NCI-H146 (cell line): ENCODE measurements at places on chromosomes 16 and 17.

GRCh38 chr16:86882586-86883280 is 304.4 kb downstream of the FOXL1 start:
- no peak for DNase-seq

DNA sequence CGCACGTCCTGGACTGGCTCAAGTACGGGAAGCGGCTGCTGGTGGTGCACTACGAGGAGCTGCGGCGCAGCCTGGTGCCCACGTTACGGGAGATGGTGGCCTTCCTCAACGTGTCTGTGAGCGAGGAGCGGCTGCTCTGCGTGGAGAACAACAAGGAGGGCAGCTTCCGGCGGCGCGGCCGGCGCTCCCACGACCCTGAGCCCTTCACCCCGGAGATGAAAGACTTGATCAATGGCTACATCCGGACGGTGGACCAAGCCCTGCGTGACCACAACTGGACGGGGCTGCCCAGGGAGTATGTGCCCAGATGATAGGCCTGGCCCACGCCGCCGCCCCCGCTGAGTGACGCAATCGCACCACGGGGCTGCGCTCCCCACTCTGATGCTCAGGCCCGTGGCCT is 50.2 kb downstream of the WSCD1 start:
- no peak for DNase-seq

- DNase-seq: peak; percentile 30
Observed at GRCh38 chr17:29929006-29929532, 959 bp downstream of the SSH2 start.

DNA sequence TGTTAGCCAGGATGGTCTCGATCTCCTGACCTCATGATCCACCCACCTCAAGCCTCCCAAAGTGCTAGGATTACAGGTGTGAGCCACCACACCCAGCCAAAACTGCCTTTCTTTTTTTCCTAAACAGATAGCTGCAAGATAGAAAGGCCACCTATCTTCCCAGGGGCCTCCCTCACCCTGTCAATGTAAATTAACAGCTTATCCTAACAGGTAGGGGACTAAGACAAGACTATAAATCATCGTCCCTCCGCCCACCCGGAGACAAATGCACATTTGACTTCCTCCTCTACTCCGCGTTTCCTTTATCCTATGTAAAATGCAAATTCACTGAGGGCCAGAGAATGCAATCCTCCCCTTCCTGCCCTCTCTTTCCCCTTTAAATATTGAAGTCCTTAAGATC is 71.4 kb downstream of the MARF1 start:
- DNase-seq: no peak

DNA sequence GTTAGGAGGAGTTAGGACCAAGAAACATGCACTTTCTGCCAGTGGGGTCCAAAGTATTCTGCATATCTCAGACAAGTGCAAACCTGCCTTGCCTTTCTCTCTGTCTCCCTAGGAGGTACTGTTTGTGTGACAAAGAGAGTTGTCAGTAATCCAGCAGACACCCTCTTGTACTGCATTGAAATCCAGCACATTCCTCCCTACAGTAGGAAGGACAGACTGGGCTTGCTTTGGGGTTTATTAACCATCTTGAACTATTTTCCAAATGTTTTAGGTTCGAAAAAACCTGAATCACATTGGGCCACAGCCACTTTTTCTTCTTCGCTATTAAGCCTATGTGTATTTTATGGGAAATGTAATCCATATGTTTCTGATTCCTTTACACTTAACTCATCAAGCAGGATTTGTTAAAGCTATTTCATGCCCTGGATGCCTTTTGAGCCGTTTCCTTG is 204.2 kb upstream of the KCNJ16 start:
- no peak for DNase-seq

GRCh38 chr17:12958786-12959185 is 59.0 kb downstream of the ELAC2 start:
- DNase-seq: no peak

DNA sequence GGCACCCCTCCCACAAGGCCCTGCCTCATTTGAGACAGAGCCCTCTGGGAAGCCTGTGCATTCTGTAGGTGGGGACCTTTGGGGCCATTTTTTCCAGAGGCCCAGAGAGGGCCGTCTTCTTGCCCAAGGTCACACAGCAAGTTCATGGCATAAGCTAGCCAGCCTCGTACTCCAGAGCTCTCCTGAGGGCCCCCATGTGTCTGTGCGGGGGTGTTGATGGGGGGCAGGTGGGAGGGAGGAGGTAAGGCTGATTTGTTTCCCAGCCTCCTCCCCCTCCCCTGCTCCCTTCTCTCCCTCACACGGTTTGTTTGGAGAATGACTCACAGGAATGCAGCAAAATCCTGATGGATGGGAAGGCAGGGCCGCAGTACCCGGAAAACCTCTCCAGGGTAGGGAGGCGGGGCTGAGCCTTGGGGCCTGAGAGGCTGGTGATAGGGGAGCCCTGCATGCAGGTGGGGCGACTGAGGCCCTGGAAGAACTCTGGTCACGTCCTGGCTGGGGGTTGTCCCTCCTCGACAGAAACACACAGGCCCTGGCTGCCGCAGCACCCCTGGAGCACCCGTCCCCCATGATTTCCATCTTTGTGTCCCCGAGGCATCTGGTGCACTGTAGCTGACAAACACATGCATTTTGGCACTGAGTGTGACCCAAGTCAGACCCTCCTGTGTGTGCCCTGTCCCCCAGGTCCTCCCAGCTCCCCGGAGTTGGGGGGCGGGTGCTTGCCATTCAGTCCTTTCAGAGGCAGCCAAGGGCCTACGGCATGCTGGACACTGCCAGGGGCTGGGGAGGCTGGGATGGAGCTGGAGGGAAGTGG is 29.7 kb downstream of the RAI1 start:
- DNase-seq: no peak

DNA sequence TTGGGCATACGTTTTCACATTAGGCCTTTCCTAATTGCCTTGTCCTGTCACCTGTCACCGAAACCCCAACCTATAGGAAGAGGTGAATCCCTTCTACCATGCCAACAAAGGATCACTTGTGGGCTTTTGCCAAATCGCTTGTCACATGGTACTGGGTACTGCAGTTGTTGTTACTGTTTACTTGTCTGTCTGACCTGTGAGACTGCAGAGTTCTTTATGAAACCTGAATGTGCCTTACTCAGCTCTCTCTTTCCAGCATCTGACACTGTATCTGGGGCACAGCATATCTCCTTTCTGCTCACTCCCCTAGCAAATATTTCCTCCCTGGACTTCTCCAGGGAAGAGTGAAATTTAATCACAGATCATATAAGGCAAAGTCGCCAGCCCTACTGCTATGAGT is 1272.4 kb downstream of the CDH8 start:
- no peak for DNase-seq

GRCh38 chr16:60246086-60246485 is 1512.0 kb upstream of the GOT2 start:
- no peak for DNase-seq

DNA sequence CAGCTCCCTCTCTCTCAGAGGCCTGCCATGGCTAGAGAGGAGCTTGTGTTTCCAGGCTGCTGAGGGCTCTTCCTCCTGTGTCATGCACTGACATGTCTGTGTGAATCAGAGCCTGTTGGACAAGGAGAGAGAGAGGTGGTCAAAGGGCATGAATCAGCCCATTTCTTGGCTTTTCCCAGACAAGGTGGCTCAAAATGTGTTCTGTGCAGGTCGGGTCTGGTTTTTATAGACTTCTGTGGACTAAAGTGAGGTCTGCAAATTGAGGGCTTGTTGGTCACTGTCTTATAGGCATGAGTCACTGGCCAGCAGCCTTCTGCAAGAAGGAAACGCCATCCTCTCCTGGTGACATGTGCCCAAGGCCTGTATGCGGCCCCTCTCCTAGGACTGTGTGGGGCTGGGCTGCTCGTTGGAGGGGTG is 97.9 kb downstream of the FOXL1 start:
- no peak for DNase-seq

- peak; percentile 73 for DNase-seq
Observed at GRCh38 chr17:43021741-43022512, at the start of gene VAT1. Gene VAT1 (minus strand): TSS chr17:43022385. CDS start chr17:43022322, 63 bp downstream.

DNA sequence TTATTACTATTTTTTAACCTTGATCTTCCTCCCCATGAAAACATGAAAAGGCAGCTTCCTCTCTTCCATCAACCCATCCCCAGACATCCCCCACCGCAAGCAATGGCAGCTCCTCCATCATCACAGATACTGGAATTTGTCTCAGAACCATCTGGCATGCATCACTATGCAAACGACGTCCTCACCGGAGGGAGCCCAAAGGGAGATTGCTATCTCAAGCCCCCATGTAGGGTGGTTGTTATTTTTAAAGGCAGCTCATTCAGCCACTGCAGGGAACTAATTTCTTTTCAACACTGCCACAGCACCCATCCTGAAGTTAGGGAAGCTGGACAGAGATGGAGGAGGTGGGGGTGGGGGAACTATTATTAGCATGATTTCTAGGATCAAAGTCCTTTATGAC is 222.5 kb downstream of the FOXL1 start:
- DNase-seq: no peak

DNA sequence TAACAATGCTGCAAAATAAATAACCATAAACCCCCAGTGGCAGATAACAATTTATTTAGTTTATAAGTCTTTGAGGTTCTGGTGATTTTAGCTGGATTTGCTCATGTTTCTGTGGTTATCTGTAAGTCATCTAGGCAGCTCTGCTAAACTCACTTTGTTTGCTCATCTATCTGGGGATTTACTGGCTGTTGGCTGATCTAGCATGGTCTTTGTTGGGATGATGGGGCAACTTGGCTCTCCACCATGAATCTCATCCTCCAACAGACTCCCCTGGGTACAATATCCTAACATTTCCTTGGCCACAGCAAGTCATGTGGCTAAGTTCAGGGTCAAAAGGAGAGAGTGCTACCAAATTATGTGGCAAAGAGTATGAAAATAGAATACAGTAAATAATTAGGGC is 359.3 kb downstream of the CA10 start:
- DNase-seq: no peak

DNA sequence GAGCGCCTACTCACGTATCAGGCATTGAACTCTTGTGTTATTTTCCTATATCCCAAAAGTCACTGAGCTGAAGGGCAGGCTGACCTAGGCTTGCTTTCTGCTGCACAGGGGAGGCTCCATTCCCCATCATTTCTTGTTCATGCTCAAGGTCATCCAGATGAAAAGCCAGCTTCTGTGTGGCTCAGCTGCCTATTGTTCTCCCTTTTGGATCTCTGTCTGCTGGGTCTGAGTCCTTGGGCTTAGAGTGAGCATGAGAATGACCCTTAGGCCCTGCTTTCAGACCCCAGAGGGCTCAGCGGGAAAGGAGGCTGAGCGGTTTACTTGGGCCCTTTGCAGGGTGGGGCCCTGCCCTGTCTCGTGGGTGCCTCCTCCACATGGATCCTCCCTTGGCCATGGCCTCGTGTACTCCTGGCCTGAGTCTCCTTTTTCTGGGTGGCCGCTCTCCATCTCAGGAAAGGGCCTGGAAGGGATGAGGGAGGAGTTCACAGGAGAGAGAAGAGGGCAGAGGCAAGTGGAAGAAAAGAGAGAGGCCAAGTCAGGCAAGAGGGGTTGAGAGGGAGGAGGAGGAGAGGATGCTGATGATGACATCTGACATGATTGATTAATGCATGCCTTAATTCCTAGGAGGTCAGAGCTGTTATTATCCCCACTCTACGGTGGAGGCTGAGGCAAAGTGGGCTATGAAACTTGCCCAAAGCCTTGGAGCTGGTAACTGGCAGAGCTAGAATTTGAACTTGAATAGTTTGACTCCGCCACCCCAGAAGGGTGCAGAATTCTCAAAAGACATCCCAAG is 19.8 kb upstream of the MAP3K14 start:
- DNase-seq: no peak

DNA sequence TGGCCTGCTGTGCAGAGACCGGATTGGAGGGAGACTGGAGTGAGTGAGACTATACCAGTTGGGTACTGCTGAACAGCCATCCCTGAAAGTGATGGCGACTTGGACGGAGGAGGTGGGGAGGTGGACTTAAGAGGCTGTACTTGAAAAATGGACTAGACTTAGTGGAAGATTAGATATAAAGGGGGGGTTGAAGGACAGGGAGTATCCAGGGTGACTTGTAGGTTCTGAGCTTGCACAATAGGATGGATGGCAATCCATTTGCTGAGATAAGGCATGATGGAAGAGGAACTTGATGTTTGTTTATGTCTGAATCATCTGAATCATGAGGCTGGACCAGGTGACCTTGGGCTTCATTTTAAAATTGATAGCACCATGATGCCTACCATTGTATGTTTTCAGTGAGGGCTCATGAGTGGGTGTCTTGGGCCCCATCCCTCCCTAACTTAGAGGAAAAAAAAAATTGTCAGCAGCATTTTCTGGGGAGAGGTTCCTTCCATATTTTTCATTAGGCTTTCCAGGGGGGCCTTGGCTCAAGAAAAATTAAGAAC is 41.2 kb downstream of the PRKCA start:
- DNase-seq: no peak

- DNase-seq: no peak
Observed at GRCh38 chr17:1385861-1386260, 14.2 kb downstream of the YWHAE start.

GRCh38 chr16:10497132-10498101 is 83.0 kb downstream of the EMP2 start:
- DNase-seq: no peak

GRCh38 chr16:85880861-85881260 is 18.1 kb upstream of the IRF8 start:
- DNase-seq: no peak

DNA sequence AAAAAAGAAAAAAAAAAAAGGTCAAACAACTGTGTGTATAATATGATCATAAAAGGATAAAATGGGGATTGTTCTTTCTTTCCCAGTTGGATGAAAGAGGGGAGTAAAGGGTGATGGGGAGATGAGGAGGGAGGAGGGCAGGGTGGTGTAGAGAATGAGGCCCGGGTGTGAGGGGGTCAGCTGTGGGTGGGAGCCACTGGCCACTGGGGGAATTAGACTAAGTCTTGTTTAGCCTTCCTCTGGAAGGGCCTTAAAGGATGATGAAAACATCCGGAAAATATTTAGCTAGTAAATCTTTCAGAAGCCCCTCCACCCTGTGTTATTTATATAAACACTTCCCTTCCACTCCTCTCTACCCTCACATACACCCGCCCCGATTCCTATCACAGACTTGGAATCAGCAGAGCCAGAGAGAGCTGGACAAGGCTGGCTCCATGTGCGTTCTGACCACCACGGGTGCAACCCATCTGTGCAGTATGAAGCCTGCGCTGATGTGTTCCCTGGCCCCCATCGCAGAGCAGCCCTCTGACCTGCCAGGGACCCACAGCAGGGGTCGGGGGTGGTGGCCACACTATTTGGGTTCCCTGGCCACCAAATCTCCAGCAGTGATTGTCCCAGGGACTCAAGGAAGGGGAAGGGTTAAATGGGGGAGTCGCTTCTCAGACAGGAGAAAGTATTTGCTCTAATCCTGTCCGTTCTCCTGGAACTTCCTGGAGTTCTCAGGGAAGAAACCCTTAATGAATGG is 72.7 kb downstream of the GAS7 start:
- DNase-seq: no peak

GRCh38 chr16:81457326-81458133 is 12.9 kb downstream of the CMIP start:
- no peak for DNase-seq
